NCI-H226 (cell line): ENCODE measurements at places on chromosomes 12 and 14.

- no peak for DNase-seq
Observed at GRCh38 chr12:89950421-89950820, 241.8 kb upstream of the ATP2B1 start.

GRCh38 chr12:45464699-45465098 is 248.8 kb downstream of the ANO6 start:
- DNase-seq = no peak

- no peak for DNase-seq
Observed at GRCh38 chr14:29603696-29604095, 324.0 kb downstream of the PRKD1 start.

- no peak for DNase-seq
Observed at GRCh38 chr14:101948666-101949216, 15.6 kb upstream of the DYNC1H1 start.

DNA sequence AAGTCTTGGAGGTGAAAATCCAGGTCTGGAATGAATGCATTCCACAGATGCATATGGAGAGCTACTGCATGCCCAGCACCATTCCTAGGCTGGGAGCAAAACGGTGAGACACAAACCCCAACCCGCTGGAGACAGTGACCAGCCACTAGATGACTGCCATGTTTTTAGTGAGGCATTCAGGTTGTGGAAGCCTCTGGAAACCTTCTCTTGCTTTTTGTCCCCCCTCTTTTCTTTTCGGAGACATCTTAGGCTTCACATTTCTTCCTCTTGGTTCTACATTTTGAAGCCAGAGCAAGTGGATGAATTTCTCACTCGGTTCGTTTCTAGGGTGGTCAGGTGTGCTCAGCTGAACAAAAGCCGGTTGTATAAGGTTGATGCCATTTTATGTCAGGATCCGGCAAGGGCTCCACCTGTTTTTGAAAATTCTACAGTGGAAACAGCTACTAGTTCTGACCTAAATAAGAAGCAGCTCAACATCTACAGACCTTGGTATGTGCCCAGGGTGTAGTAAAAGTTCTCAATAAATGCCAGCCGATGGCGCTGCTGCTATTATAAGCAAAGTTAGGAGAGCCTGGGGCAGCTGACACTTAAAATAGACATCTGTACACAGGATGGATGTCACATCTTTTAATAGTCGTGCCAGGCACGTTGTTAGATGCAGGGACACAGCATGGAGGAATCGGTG is 1.8 kb upstream of the ZNF839 start:
- peak; percentile 46 for DNase-seq

GRCh38 chr14:101757064-101757838 is 4.3 kb upstream of the PPP2R5C start:
- no peak for DNase-seq

GRCh38 chr12:76804435-76804976 is 40.6 kb downstream of the ZDHHC17 start:
- DNase-seq = no peak

GRCh38 chr14:68981139-68981538 is 2.0 kb upstream of the ACTN1 start:
- DNase-seq = no peak

DNA sequence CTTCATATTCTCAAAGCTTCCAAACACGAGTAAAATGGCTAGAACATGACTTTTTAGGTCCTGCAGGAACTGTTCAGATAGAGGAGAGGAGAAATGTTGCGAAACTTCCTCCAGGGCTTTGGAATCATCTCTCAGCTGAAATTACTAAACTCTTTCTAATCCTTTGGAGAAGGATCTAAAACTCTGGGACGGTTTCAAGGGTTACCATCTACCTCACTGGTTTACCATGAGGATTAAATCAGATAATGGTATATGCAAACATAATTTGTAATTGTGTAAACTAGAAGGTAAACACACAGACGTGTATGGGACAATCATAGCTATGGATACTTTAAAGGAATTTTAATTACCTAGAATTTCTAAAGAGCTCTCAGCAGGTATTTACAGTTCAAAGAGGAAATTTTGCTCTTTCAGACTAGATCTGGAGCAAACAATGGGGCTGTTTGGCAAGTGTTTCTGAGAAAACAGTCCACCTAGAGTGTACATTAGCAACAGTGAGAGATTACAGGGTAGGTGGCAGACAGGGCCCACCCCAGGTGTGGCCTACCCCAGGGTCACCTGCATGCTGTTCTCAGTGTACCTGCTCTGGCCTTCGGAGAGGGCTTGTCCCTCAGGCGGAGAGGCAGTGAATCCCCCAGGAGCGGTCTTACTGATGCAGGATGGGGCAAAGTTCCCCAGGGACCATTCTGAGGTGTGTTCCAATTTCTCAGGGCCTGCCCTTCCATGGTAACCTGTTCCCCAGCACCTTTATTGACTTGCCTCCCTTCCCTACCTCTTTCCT is 124.7 kb upstream of the MAX start:
- peak; percentile 48 for DNase-seq

DNA sequence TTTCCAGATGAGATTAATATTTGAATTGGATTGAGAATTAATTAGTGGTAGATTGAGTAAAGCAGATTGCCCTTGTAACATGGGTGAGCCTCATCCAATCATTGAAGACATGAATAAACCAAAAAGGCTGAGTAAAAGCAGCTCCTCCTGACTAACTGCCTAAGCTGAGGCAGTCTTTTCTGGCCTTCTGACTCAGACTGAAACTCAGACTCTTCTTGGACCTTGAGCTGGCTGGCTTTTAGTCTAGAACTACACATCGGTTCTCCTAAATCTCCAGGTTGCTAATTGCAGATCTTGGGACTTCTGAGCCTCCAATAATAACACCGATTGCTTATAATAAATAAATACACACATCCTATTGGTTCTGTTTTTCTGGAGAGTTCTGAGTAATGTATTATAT is 24.0 kb downstream of the FKBP11 start:
- no peak for DNase-seq
